ENCODE measurements at places on chromosomes 6 and 20. TPM values are rescaled to one million over a fixed set of nuclear protein-coding genes. Genes with fewer than 3 reads are reported as not detected.

Gene RUNX2
- total RNA-seq: 9.3 TPM

Gene EEF1E1
- total RNA-seq: 47.1 TPM

Gene TENT5A
- total RNA-seq: 3.7 TPM

Gene RSPO3
- not detected for total RNA-seq

Gene LIN28B
- total RNA-seq: not detected

Gene IMPG1
- not detected for total RNA-seq

Gene OOEP
- 1.1 TPM for total RNA-seq

Gene TTLL9
- total RNA-seq: not detected

Gene PSORS1C1
- not detected for total RNA-seq

Gene SLC13A3
- total RNA-seq: 0.19 TPM

Gene SLC22A3
- not detected for total RNA-seq

DNA sequence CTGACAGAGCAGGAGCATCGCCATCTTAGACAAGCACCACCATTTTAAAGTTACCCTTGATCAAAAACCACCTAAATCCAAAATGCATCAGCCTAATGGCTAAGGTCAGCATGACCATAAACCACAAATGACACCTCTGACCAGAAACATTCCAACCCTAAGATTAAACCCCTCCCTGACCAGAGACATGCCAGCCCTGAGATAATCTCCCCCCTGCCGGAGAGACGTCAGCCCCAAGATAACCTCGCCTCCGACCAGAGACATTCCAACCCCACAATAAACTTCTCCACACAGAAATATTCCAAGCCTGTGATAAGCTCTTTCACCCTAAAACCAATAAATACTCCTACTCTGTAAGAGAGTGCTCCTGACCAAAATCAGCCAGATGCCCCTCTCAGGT lies 53.5 kb downstream of the PXDC1 start:
- H3K36me3 ChIP-seq: no peaks in the 10 kb centered on the region
- H3K4me3 ChIP-seq: no peak overlapping the region
- no peak overlapping the region for H3K27ac ChIP-seq
- no peaks in the 10 kb centered on the region for H3K4me1 ChIP-seq

DNA sequence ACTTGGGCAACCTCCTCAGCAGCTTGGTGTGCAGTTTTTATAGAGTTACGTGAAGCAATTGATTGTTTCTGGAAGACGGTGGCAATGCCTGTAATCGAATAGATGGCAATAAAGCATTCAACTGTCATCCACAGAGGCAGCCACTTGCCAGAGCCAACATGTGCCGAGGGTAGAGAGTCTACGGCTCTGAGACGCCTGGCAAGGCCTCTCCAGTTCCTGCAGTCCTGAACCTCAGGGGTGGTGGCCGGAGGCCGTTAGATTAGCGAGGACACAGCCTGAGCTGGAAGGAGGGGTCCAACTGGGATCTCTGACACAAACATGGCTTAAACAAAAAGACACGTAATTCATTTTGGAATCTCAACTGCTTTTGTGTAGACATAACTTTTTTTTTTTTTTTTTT lies 775 bp upstream of the TTLL2 start:
- H3K4me3 ChIP-seq: no peak overlapping the region
- DNase-seq: no peak
- H3K27me3 ChIP-seq: peaks cover 15% of the 10 kb centered on the region
- peaks cover 5% of the 10 kb centered on the region for H3K4me1 ChIP-seq
- H3K27ac ChIP-seq: no peak overlapping the region

- peaks cover 1% of the 10 kb centered on the region for H3K36me3 ChIP-seq
- peaks cover 50% of the 10 kb centered on the region for H3K27me3 ChIP-seq
- no peak overlapping the region for H3K27ac ChIP-seq
- H3K4me3 ChIP-seq: no peak overlapping the region
- DNase-seq: no peak
Observed at GRCh38 chr6:6771964-6772363, 183.4 kb downstream of the LY86 start.

DNA sequence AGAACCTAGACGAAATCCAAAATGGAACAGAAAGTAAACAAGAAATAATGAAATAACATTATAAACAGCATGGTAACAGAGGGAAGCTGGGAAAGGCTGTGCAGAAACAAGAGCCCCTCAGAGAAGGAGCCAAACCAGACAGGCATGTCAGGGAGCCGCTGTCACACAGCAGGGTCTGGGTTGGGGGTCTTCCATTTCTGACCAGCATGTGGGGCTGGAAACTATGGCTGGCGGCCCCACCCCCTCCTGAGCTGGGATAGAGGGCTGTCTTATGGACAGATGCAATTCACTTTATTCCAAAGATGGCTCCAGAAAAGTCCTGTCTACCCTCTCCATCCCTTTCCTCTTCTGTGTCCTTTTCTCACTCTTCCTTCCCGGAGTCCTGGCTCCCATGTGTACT lies 27.3 kb downstream of the C6orf89 start:
- peaks cover 61% of the 10 kb centered on the region for H3K4me1 ChIP-seq
- H3K27ac ChIP-seq: peak overlapping the region; percentile 89
- H3K27me3 ChIP-seq: no peaks in the 10 kb centered on the region
- DNase-seq: peak; percentile 54
- H3K36me3 ChIP-seq: peaks cover 42% of the 10 kb centered on the region

DNA sequence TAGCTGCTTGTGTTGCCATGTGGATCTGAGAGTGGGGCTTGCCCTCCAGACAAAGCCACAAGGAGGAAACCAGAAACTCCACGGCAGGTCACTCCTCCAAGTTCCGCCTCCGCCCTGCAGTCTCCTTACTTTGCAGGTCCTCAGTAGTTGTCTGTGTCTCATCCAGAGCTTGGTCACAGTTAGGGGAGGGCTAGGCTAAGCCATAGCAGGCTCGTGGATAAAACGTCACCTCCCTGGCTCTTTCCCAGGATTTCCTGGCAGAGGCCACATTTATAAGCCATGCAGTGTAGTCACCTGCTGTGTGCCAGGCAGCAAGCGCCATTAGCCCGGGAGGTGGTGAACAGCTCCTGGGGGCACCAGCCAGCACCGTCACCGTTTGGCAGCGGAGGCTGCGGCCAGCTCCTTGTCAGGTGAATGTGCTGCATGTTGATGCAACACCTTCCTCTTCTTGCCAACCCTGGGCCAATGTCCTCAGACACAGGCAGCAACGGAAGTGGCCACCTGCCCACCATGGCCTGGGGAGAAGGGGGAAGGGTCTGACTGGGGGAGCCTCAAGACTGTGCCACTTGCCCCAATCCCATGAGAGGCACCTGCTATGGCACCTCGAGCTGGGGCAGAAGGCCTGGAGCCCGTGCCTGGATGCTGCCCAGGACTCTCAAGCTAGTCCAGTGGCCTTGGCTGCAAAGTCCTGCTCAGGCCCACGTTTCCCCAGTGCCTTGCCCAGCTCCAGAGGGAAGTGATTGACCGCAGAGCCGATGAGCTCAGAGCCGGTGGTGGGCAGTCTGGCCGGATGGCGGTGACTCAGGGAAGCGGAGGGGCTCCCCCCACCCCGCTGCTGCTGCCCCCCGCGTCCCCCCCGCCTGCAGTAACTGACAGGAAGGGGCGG lies 39.0 kb upstream of the SLCO4A1 start:
- DNase-seq: peak; percentile 85
- H3K27me3 ChIP-seq: peaks cover 31% of the 10 kb centered on the region
- H3K36me3 ChIP-seq: peaks cover 2% of the 10 kb centered on the region
- H3K4me1 ChIP-seq: peaks cover 55% of the 10 kb centered on the region

GRCh38 chr6:70663881-70664466 lies 3.7 kb upstream of the SMAP1 start:
- no peak overlapping the region for H3K27ac ChIP-seq
- peaks cover 15% of the 10 kb centered on the region for H3K4me1 ChIP-seq
- peaks cover 12% of the 10 kb centered on the region for H3K27me3 ChIP-seq
- DNase-seq: no peak

DNA sequence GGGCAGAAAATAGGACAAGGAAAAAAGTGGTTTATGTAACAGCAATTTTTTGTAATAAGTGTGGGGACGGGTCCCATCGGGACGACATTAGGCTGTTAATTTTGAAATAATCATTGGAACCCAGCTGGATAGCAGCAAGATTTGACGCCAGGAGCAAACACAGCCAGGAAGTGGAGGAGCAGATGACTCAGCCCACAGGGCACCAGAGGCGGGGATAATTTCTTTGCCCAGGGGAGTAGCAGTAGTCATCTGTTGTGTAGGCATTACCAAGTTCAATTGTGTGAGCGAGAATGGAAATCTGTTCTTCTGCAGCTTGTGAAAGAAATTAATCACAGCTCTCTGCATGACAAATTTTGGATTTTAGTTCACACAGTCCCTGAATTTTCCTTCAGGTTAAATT lies 22.6 kb upstream of the RIN2 start:
- H3K27me3 ChIP-seq: no peaks in the 10 kb centered on the region
- H3K4me3 ChIP-seq: no peak overlapping the region
- H3K4me1 ChIP-seq: peaks cover 8% of the 10 kb centered on the region
- H3K36me3 ChIP-seq: no peaks in the 10 kb centered on the region
- no peak for DNase-seq

GRCh38 chr20:32871627-32872160 lies 13.0 kb downstream of the EFCAB8 start:
- no peaks in the 10 kb centered on the region for H3K27me3 ChIP-seq
- no peak overlapping the region for H3K4me3 ChIP-seq
- H3K4me1 ChIP-seq: no peaks in the 10 kb centered on the region
- H3K27ac ChIP-seq: no peak overlapping the region
- DNase-seq: no peak

- peak within 1 kb of the TSS; percentile 82 for H3K4me3 ChIP-seq
- peaks cover 37% of the 10 kb centered on the region for H3K4me1 ChIP-seq
- peak within 1 kb of the TSS; percentile 82 for H3K27ac ChIP-seq
- peaks cover 14% of the 10 kb centered on the region for H3K36me3 ChIP-seq
Observed at GRCh38 chr6:4776131-4776492, at the start of gene CDYL. Gene CDYL (plus strand): TSS chr6:4776404. CDS start chr6:4776784, 380 bp downstream.

- no peak overlapping the region for H3K27ac ChIP-seq
- no peak for DNase-seq
- H3K4me3 ChIP-seq: no peak overlapping the region
- no peaks in the 10 kb centered on the region for H3K27me3 ChIP-seq
- no peaks in the 10 kb centered on the region for H3K36me3 ChIP-seq
Observed at GRCh38 chr6:139686308-139686707, 311.9 kb upstream of the CITED2 start.

- peaks cover 38% of the 10 kb centered on the region for H3K27me3 ChIP-seq
- no peak overlapping the region for H3K4me3 ChIP-seq
- no peaks in the 10 kb centered on the region for H3K4me1 ChIP-seq
Observed at GRCh38 chr6:134689177-134689576, 260.7 kb downstream of the ALDH8A1 start.

DNA sequence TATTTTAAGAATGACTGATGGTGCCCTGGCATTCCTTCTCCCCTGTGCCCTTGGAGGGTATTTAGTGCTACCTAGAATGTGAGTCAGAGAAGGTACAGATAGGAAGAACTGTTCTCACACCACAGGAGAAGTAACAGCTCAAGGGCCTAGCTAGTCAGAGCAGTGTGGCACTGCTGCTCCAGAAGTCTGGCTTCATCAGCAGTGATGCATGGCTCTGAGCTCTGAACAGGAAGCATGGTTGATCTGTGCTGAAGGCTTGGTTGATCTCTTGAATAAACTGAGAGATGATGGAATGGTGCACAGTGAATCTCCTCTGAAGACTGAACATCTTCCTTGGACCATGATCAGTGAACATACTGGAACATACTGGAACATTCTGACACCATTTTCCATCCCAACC lies 425.3 kb upstream of the SLC35B3 start:
- no peak for DNase-seq
- H3K4me3 ChIP-seq: no peak overlapping the region
- H3K27me3 ChIP-seq: no peaks in the 10 kb centered on the region
- no peaks in the 10 kb centered on the region for H3K36me3 ChIP-seq
- no peak overlapping the region for H3K27ac ChIP-seq

GRCh38 chr20:7859356-7859802 lies 80.9 kb downstream of the HAO1 start:
- H3K36me3 ChIP-seq: no peaks in the 10 kb centered on the region
- H3K27ac ChIP-seq: no peak overlapping the region
- no peak for DNase-seq
- H3K4me1 ChIP-seq: peaks cover 3% of the 10 kb centered on the region
- H3K4me3 ChIP-seq: no peak overlapping the region

DNA sequence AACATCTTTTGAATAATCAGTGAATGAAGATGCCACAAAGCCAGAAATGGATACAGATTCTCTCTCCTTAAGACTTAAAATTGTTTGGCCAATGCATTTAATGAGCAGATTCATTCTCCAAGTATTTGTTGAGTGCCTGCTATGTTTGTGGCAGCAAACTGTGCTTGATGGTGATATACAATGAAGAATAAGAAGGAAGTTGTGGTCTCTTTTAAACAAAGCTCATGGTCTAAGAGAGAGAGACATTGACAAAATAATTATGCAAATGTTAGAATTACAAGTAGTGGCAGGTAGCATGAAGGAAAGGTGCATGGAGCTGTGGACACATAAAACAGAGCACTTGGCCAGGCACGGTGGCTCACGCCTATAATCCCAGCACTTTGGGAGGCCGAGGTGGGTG lies 28.3 kb downstream of the NFATC2 start:
- peaks cover 81% of the 10 kb centered on the region for H3K36me3 ChIP-seq
- peak overlapping the region; percentile 31 for H3K27ac ChIP-seq
- H3K4me3 ChIP-seq: no peak overlapping the region

GRCh38 chr20:15154070-15154469 lies 816.7 kb upstream of the FLRT3 start:
- DNase-seq: no peak
- no peaks in the 10 kb centered on the region for H3K36me3 ChIP-seq
- no peaks in the 10 kb centered on the region for H3K4me1 ChIP-seq
- no peak overlapping the region for H3K4me3 ChIP-seq
- no peak overlapping the region for H3K27ac ChIP-seq

DNA sequence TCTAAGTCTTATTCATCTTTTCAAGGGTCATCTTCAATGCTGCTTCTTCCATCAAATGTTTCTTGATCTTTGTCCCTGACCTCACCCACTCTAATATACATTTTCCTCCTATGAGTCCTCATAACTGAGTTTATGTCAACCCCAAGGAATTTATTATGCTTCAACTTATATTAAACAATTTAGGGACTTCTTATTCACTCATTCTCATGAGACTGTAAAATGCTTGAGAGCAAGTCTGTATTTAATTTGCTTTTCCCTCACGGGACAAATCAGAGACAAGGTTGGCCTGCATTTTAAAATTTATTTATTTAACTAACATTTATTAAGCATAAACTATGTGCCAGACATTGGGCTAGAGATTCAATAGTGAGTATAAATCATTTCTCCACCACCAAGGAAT lies 312.0 kb upstream of the NT5E start:
- DNase-seq: no peak
- H3K36me3 ChIP-seq: no peaks in the 10 kb centered on the region
- no peak overlapping the region for H3K27ac ChIP-seq
- H3K4me1 ChIP-seq: no peaks in the 10 kb centered on the region
- no peaks in the 10 kb centered on the region for H3K27me3 ChIP-seq

DNA sequence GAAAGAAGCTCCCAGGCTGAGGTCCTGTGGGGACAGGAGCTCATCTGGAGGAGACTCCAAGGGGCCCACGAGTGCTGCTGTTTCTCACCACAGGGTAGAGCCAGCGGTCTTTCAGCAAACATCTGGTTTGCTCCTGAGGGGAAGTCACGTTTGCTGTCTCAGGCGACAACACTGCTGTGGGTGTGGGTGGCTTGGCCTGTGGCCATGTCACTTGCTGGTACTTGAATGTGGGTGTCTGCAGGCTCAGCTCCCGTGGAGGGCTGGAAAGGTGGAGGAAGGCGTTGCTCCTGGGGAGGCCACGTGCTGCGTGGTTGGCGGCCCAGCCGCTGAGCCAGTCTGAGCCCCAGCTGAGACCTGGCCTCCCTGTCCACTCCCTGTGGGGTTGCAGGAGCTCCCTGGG lies 52.8 kb upstream of the MPC1 start:
- no peak overlapping the region for H3K4me3 ChIP-seq
- H3K27me3 ChIP-seq: peaks cover 9% of the 10 kb centered on the region
- peaks cover 1% of the 10 kb centered on the region for H3K36me3 ChIP-seq
- peaks cover 11% of the 10 kb centered on the region for H3K4me1 ChIP-seq
- H3K27ac ChIP-seq: no peak overlapping the region

- DNase-seq: peak; percentile 41
- no peak overlapping the region for H3K4me3 ChIP-seq
- H3K27ac ChIP-seq: peak overlapping the region; percentile 34
Observed at GRCh38 chr6:159080217-159080976, 35.6 kb upstream of the TAGAP start.
